Stimulated activated CD4-positive, alpha-beta T cell treated with anti-CD3 and anti-CD28 coated beads, Interleukin-4, amount 100 ng/mL, for 24 hours (primary cell): ENCODE measurements at places on chromosomes 12 and 14.
A peak's percentile ranks its signal among the peaks of the same experiment; 100 is the strongest.

GRCh38 chr12:12717586-12718380, 615 bp downstream of the CDKN1B start:
- peak; percentile 15 for DNase-seq

DNA sequence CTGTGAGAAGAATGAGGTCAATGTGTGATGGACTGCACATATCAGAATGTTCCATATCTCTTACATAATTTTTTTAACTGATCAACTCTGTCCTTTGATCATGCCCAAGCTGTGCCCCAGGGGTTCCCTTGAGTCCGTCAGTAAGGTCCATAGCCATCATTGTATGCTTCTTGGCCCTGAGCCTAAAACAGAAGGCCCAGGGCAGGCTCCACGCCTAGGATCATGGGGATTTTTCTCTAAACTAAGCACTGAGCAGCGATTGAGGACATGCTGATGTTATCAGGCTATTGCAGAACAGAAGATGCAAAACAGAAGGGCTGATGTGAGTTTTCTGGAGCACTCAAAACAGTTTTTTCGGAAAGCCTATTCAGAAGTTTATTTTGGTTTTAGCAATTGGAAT, 20.9 kb downstream of the RNASE9 start:
- DNase-seq = no peak

GRCh38 chr14:62158779-62159178, 396.6 kb downstream of the SNAPC1 start:
- no peak for DNase-seq

DNA sequence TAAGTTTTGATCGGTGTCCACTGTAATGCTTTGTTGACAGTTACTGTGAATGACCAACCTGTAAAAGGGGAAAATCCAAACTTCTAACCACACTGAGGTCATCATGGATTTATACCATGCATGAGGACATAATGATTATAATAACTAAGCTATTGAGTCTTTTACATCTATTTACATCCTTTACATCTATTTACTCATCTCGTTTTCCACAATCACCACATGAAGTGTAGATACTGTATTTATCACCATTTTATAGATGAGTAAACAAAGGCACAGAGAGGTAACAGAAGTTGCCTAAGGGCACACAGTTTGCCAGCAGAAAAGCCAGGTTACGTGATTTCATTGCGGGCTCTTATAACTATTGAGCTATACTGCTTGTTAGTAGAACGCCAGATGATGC, 27.9 kb upstream of the EID3 start:
- no peak for DNase-seq

- no peak for DNase-seq
These were observed 296.5 kb downstream of the GALC start for GRCh38 chr14:87696485-87696884.

- peak; percentile 35 for DNase-seq
These were observed 59.7 kb upstream of the NAP1L1 start for GRCh38 chr12:76144245-76144549.

DNA sequence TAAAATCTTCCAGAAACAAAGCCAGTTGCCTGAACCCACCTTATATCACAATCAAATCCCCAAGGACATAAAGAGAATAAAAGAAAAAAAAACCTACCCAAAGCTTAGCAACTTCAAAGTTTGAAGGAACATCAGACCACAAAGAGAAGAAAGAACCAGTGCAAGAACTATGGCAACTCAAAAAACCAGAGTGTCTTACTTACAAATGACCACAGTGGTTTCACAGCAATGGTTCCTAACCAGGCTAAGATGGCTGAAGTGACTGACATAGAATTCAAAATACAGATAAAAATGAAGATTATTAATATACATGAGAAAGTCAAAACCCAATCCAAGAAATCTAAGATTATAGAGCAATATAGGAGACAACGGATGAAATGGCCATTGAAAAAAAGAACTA, 56.7 kb downstream of the APOBEC1 start:
- DNase-seq = no peak

- DNase-seq = no peak
These were observed 45.4 kb downstream of the NKX2-1 start for GRCh38 chr14:36474593-36474992.

DNA sequence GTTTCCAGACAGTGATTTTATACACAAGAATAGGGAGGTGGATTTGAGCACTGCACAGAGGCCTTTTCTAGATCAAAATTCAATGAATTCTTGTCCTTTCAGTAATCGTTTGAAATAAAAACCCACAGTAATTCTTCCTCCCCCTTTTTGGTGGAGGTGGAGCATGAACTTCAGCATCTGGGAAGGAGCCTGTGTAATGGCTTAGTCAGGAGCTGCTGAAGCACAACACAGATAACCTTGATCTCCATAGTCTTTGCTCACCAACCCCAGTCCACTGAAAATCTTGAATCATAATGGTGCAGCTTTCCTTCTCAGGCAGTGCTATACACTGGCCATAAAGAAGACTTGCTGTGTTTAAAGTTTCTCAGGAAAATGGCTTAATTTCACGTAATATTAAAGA, 6.4 kb upstream of the TBPL2 start:
- DNase-seq = no peak

- no peak for DNase-seq
These were observed 71.0 kb upstream of the NELL2 start for GRCh38 chr12:44947163-44947562.

DNA sequence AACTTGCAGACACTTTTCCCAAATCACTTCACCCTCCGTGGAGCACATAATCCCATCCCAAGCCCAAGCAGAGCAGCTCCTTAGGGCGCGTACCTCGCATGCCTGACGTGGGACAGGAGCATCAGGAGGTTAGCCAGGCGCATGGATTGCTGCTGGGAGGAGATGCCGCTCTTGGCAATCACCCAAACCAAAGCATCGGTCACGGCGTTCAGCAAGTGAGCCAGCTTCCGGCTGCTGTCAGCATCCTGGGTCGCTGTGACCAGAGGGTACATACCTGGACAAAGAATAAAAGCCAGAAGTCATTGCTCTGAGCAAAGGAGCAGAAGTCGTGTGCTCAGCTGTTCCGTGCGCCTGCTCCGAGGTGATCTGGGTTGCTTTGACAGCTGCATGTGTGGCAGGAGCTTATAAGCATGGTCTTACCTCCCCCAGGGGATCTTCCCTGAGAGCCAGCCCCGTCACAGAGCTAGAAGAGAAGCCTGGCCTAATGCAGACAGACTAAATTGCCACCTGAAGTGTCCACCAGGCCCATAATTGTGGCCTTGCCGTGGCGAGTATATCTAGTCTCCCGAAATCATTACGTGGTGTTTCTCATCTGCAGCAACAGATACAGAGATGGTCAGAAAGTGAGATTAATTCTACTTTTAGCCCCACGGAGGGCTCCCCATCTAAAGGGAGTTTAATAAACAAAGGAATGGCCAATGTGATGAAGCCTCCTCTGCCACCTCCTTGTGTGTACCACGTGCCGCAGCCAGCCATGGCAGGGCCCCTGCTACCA, 59.1 kb downstream of the ESR2 start:
- no peak for DNase-seq

GRCh38 chr12:68580911-68581310, 29.8 kb upstream of the RAP1B start:
- DNase-seq = no peak

DNA sequence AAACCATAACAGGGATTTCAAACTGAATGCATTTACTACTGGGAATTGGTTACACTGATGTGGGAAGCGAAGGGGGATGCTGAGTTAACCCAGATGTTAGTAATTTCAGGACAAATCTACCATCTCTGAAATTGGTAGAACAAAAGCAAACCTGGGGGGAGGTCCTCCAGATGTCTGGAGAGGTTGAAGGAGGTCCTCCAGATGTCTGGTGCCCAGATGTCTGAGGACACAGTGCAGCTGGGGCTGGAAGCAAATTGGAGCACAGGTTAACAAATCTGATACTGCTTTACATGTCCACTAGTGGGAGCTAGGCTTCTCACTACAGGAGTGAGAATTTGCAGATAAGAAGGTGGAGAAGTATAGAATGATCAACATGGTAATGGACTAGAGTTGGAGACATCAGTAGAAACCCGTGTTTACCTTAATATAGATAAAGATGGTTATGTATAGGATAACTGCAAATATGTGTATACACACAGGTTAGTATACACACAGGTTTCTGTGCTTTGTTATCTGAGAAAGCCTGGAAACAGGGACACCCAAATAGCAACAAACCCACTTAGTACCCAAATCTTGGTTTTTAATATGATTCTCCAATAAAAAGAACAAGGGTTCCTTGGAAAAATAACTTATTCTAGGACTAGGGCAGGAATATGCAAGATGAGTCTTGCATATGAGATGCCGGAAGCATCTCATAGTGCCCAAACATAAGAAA, 162.5 kb downstream of the C12orf50 start:
- DNase-seq = no peak

- DNase-seq = peak; percentile 79
These were observed at the start of gene PTGER2 for GRCh38 chr14:52313903-52314594. Gene PTGER2, plus strand, starts transcription at chr14:52314312. Its CDS starts 237 bp downstream, at chr14:52314549.

DNA sequence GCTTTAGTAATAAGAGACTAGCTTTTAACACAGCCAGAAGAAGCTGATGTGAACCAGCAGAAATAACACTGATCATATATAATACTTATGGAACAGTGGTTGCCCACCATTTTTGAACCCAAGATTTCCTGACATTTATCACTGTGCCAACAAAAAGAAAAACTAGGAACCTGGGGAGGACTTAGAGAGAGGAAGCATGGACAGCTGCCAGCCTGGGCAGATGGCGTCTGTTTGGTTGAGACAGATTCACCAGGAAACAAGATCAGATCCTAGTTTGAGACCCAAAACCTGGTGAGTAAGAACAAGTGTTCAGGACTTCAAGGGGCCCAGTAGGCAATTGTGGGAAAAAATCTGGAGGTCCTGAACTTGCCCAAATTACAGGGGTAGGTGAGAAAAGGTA, 95.3 kb downstream of the BICD1 start:
- DNase-seq = no peak

DNA sequence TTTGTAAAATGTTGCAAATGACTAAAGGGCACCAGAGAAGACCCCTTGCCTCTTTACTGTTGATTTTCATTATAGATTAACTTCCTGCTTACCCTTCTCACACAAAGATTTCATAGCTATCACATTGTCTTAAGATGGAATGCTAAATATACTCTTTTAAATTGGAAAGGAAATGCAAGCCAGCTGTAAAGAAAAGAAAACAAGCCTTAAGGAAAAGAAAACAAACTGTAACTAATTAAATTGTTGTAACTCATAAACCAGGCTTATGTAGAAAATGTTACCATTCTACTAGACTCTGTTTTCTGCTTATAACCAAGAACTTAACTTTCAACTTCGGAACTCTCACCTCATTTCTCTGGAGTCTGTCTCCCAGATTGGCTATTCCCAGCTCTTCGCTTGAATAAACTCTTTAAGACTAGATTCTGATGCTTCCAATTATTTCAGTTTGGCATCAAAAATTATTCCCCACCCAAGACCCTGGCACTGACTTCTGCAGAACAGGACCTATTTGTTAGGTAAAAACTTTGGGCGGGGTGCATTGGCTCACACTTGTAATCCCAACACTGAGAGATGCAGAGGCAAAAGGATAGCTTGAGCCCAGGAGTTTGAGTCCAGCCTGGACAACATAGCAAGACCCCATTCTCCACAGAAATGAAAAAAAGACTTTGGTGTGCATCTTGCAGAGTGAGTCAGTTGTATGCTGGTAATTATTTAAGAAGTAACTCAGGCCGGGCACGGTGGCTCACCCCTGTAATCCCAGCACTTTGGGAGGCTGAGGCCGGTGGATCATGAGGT, 36.6 kb upstream of the CIT start:
- no peak for DNase-seq

GRCh38 chr12:62414180-62414579, 52.4 kb upstream of the MON2 start:
- no peak for DNase-seq

DNA sequence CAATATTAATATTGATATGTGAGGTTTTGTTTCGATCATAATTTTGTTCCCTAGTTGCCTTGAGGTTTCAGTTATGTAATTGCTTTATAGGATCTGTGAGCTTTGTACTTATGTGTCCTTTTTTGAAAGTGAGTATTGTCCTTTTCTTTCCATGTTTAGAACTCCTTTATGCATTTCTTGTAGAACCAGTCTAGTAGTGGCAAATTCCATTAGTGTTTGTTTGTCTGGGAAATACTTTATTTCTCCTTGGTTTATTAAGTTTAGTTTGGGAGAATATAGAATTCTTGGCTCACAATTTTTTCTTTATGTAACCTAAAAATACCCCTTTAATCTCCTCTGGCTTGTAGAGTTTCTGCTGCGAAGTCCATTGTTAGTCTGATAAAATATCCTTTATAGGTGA, 127.5 kb upstream of the KITLG start:
- DNase-seq = no peak

- DNase-seq = peak; percentile 11
These were observed 213.5 kb upstream of the SLC38A2 start for GRCh38 chr12:46585854-46586621.

- no peak for DNase-seq
These were observed 15.4 kb upstream of the PAWR start for GRCh38 chr12:79706156-79706555.

GRCh38 chr12:47286676-47287075, 206.9 kb upstream of the AMIGO2 start:
- DNase-seq = no peak

DNA sequence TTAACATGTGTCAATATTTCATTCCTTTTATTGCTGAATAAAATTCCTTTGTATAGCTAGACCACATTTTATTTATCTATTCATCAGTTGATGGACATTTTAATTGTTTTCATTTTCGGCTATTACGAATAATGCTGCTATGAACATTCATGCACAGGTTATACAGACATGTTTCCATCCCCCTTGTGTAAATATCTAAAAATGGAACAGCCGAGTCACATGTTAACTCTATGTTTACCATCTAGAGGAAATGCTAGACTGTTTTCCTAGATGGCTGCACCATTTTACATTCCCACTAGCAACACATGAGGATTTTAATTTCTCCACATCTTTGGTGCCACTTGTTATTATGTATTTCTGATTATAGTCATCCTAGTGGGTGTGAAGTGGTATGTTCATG, 49.2 kb downstream of the HECTD4 start:
- no peak for DNase-seq

GRCh38 chr12:125503128-125503527, 437.9 kb downstream of the AACS start:
- no peak for DNase-seq

DNA sequence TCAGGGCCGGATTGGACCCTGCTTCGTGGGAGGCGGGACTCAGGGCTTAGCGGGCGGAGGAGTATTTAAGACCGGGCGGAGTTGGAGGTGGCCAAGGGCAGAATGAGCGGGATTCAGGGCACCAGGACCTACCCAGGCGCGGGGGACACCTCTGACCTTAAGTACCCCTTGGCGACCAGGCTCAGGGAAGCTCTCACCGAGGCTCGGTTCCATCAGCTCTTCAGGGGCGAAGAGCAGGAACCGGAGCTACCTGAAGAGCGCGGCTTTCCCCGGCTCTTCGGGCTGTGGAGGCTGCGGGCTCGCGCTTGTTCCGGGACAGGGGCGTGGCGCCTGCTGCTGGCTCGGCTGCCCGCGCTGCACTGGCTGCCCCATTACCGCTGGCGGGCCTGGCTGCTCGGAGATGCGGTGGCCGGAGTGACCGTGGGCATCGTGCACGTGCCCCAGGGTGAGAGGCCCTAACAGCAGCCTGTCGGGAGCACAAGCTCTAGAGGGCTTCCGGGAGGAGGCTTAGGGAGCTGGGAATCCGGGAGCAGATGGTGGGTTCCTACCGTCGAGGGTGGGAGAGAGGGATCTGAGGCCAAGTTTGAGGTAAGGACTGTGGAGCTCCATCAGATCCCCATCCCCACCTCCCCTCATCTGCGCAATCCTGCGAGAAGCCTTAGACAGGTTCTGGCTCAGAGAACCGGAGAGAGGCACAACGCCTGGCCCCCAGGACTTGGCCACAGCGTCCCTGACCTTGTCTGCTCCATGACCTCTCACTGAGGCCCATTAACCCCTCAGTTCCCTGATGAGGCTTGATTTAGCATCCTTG, 8.4 kb downstream of the ARHGEF25 start:
- DNase-seq = no peak
